ENCODE measurements at places on chromosomes 5 and 9.

DNA sequence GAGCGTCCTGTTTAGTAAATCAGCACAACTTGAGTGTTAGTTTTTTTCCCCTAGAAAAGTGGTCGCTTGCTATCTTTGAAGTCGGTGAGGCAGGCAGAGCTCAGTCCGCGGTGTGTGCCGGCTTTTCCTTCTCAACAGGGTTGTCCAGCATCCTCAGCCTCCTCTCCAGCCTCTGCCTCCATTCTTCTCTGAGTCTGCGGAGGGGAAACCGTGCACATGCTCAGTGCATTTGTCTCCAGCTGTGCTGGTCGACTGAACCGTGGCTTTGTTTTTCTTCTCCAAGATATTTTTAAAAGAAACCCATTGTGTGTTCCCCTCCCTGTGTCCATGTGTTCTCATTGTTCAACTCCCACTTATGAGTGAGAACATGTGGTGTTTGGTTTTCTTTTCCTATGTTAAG is 25.3 kb downstream of the FAM240B start:
- no peak for DNase-seq

GRCh38 chr9:77453825-77454647 is 194.1 kb downstream of the GNA14 start:
- DNase-seq, result no peak

DNA sequence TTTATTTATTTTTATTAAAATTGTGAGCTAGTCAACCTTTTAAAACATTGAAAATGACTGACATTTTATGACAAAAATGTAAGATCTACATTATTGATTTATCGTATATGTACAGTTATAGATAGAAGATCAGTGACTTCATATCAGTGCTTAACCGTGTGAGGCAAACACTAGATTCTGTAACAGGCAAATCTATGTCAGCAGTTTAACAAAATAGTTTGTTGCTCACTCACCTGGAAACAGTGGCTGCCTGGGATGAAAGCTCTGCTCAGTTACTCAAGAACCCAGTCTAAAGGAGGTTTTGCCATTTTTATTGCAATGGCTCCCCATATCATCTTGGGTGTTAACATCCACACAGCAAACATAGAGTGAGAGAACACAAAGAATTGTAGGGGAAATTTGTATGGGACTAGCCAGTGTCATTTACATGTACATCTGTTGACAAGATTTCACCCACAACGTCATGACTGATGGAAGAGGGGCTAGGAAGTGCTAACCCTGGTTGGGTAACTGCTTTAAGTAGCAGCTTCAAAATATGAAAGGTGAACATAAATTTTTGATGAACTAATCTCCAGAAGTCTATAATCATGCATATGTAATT is 49.0 kb downstream of the SGCD start:
- no peak for DNase-seq

DNA sequence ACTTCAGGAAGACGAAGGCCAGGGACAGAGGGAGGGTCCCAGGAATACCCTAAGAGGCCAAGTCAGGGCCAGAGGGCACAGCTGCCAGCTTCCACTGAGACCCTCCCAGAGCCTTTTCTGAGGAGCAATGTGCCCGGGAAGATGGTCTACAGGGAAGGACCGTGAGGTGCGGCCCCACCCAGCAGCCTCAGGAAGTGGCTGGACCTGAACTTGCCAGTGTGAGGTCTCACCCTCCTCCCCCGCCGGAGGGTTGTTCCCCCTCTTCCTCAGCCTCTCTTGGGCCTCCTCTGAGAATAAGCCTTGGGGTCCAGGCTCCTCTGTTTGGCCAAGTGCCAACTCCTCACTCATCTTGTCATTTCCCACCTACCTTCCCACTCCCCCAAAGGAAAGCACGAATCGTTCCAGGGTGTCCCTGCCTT is 13.4 kb upstream of the SLC25A51 start:
- DNase-seq, result no peak

DNA sequence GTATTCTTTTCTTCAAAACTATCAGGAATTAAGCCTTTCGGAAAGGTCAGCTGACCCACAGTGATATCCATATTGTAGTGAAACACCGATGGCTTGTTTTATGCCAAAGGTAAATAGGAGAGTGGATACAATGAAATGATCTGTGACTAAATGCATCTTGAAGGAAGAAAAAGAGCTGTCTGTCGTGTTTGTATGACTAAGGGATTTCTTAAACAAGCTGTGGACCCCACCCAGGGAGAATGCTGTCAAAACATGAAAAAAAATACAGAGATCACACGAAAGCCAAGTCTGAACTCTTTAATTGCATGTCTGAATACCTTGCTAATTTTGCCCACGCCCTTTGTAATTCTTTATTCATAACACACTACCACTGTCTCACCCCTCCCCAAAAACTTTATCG is 286.4 kb upstream of the WWC1 start:
- DNase-seq, result no peak

- DNase-seq, result no peak
Measured at GRCh38 chr5:67221487-67222242, 25.1 kb upstream of the CD180 start.

GRCh38 chr5:121872856-121873255 is 21.2 kb downstream of the FTMT start:
- no peak for DNase-seq

DNA sequence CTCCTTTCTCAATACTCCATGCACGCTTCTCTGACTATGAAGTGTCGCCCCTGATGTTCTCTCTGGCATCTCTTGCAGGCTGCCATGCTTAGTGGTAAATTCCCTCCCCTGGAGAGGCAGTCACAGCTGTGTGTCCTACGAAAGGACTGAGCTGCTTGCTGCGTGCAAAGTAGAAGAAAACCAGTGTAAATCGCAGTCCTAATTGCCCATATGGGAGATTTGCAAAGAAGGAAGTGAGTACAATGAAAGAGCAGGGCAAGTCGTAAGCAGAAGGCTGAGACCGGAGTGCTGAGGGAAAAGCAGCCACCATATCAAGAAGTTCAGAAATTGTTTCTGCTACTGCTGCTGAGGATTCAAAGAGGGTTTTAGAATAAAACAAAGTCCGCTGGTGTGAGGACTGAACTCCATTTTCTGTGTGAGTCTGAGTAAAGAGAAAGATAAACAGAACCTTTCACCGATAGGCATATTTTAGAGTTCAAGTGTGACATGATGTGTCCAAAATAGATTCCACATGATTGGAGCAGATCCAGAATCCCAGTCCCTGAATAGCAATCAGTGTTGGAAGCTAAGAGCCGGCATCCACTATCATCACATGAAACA is 507.8 kb upstream of the MPDZ start:
- peak; percentile 88 for DNase-seq

DNA sequence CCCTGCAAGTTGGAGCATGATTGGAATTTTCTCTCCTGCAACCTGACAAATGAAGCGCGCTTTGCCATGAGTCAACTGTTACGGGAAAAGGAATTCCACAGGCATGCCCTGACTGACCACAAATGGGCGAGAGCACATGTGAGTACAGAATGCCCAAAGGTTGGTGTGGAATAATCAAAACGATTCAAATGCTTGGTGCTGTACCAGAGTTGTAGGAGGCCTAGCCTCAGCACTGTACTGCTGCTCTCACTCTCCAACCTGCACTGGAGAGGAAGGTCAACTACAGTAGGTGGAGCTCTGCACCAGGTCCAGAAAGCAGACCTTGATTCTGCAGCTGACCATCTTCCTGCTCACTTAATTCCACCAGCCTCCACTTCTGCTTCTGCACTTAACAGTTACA is 406.9 kb upstream of the ACTBL2 start:
- peak; percentile 46 for DNase-seq

GRCh38 chr5:161190778-161191177 is 338.8 kb upstream of the ATP10B start:
- no peak for DNase-seq

GRCh38 chr5:135356522-135357318 is 42.3 kb downstream of the MACROH2A1 start:
- peak; percentile 80 for DNase-seq

GRCh38 chr5:34501840-34502239 is 154.3 kb upstream of the RAI14 start:
- DNase-seq, result no peak

- DNase-seq, result peak; percentile 76
Measured at GRCh38 chr5:53095931-53096525, 13.5 kb downstream of the MOCS2 start.

GRCh38 chr9:129761901-129762369 is 9.1 kb upstream of the PTGES start:
- DNase-seq, result peak; percentile 87

- peak; percentile 20 for DNase-seq
Measured at GRCh38 chr5:15993919-15994318, 185.7 kb downstream of the MARCHF11 start.

GRCh38 chr5:135423146-135423845 is 23.9 kb downstream of the DCANP1 start:
- no peak for DNase-seq

- DNase-seq, result peak; percentile 46
Measured at GRCh38 chr5:43281840-43282658, 31.2 kb downstream of the HMGCS1 start.

DNA sequence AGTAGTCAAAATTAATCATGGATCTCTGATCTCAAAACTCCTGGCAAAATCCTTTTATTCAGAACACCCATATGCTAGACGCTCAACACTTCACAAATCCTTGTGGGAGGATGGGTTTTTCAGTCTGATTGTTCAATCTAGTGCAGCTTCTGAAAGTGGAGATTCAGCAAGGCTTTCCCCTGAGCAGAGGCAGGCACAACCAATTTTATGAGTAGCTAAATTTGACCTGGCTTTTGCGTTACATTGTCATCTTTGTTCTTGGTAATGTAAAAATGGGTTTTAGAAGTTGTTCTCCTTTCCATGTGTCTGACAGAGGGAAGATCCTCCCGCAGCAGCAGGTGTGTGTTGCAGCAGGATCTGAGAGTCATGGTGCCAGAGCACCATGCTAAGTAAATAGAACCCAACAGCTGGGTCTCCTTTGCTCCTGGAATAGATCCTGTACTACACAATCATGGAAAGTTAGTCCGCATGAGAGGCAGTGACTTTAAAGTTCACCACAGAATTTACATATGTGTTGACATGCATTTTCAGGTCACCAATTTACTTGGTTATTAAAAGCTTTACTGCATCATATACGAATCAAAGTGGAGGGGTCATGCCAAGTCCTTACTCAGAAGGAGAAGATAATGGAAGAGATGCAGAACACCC is 70.1 kb upstream of the MEF2C start:
- DNase-seq, result no peak

- no peak for DNase-seq
Measured at GRCh38 chr5:127400539-127400938, 109.9 kb downstream of the MEGF10 start.

- peak; percentile 5 for DNase-seq
Measured at GRCh38 chr9:3508521-3509291, 17.1 kb downstream of the RFX3 start.

- DNase-seq, result no peak
Measured at GRCh38 chr5:41122459-41122858, 51.3 kb upstream of the MROH2B start.

GRCh38 chr9:121771418-121771817 is 120.0 kb downstream of the DAB2IP start:
- DNase-seq, result no peak

DNA sequence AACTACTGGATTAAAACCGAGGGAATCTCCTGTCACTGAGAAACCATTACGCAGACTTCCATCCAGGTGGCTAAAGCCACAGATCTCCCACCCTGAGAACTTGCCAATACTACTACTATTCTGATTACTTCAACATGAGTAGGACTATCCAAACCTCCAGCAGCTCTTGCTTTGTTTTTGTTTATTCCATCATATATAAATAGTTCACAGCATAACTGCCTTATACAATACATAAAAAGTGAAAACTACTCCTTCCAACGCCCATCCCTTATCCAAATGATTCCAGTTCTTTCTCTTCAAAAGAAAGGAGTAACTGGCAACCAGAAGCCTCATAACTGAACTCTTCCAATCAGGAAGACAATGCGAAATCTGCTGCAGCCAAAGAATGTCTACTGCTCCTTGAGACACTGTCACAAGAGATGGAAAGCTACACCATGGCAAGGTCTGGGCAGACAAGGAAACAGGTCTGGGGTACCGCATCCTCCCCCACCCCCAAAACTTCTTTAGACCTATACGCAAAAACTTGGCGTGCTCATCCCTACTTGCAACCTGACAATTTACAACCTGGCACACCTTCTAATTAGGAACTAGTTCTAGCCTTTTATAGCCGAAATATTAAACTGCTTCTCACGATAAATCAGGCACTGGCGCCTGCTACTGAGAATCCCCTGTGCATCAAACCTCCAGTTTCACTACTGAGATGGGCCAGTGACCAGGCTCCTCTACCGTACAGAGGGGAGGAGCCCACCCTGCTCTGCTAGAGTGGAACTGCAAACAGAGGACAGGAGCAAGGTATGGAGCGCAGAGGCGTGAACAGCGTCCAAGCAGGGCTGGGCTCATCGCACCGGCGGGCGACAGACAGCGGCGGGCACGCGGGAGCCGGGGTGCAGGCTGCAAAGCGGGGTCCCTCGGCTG is 986 bp downstream of the PLPP1 start:
- peak; percentile 41 for DNase-seq

- DNase-seq, result no peak
Measured at GRCh38 chr5:4542145-4542778, 597.9 kb upstream of the ADAMTS16 start.

- DNase-seq, result no peak
Measured at GRCh38 chr9:137383081-137383783, 39.7 kb downstream of the EXD3 start.

DNA sequence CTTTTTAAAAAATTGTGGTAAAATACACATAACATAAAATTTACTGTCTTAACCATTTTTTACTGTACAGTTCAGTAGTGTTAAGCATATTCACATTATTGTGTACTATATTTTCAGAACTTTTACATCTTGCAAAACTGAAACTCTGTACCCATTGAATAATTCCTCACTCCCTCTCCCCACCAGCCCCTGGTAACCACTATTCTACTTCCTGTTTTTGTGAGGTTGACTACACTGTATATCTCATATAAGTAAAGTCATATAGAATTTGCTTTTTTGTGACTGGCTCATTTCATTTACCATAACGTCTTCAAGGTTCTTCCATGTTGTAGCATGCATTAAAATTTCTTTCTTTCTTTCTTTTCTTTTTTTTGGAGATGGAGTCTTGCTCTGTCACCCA is 87.0 kb downstream of the LNPEP start:
- DNase-seq, result no peak

- DNase-seq, result no peak
Measured at GRCh38 chr5:123101556-123101955, 12.5 kb downstream of the PRDM6 start.

- DNase-seq, result peak; percentile 90
Measured at GRCh38 chr9:4077499-4078102, 222.3 kb downstream of the GLIS3 start.

DNA sequence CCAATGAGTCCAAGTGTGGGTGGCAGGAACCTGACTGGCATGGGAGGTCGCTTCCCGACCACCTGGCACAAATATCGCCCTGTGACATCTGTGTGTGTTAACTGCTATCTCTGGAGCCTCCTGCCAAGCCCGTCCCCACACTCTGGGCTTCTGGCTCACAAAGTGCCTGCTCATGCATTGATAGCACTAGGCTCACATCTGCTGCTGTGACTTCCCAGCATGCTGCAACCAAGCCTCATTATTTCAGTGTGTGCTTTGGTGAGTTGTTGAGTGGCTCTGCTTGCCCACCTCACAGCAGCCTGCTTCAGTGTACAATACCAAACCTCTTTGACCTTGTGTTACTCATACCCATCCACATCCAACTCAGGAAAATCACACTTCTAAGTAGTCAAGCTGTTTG is 139.8 kb downstream of the APBA1 start:
- no peak for DNase-seq

GRCh38 chr5:133489632-133490031 is 122.7 kb downstream of the FSTL4 start:
- DNase-seq, result no peak

Data from fibroblast of mammary gland (primary cell).